ENCODE measurements at places on chromosomes 16 and 17.
A peak's percentile ranks its signal among the peaks of the same experiment; 100 is the strongest.

DNA sequence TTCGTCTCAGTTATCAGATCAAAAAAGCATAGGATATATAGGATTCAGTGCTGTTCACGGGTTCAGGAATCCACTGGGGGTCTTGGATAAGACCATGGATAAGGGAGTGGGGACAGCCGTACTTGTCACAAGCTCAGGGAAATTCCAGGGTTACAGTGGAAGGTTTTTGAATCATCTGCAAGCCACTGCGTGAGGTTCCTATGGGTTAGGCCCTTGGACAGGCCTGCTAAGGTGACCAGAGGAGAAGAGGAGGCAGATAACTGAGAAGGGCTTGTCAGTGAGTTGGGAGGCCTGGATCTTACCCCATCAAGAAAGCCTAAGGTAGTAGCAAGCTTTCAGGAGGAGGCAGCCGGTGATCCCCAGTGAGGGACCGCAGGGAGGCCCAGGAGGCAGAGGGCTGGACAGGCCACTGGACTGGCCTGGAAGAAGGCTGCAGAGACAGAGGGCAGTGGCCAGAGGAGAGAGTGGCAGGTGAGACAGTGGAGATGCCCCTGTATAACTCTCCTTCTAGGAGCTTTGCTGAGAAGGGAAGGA lies 27.3 kb downstream of the NGFR start:
- DNase-seq = no peak

GRCh38 chr17:4199818-4200402 lies 56.9 kb downstream of the CYB5D2 start:
- DNase-seq = no peak

- no peak for DNase-seq
Measured at GRCh38 chr17:1563786-1564613, 1.4 kb upstream of the PITPNA start.

DNA sequence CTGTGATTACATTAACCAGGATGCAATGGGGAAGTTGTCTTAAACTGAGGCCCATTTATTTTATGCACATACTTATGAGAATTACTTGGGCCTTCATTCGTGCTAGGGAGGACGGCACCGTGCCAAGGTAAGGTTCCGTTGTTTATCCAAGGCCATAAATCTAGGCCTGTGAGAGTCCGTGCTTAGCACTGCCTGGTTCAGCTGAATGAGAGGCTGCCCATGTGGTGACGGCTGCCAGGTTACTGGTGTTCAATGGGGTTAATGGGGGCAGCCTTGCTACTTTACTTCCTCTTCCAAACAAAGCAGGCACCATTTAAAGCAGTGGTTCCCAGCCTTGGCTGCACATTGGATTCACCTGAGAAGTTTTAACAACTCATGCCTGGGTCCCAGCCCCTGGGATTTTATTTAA lies 135.1 kb upstream of the NOL11 start:
- no peak for DNase-seq

DNA sequence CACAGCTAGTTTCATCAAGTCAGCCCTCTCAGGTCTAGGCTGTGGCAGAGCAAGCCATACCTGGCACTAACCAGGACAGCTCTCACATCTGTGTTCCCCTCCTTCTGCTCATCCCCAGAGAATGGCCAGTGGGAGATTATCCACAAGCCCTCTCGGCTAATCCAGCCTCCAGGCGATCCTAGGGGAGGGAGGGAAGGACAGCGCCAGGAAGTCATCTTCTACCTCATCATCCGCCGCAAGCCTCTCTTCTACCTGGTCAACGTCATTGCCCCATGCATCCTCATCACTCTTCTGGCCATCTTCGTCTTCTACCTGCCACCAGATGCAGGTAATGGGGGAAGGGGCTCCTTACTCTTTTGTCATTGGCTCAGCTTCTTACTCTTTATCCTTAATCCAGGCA lies 3.6 kb downstream of the CHRNB1 start:
- DNase-seq = no peak

DNA sequence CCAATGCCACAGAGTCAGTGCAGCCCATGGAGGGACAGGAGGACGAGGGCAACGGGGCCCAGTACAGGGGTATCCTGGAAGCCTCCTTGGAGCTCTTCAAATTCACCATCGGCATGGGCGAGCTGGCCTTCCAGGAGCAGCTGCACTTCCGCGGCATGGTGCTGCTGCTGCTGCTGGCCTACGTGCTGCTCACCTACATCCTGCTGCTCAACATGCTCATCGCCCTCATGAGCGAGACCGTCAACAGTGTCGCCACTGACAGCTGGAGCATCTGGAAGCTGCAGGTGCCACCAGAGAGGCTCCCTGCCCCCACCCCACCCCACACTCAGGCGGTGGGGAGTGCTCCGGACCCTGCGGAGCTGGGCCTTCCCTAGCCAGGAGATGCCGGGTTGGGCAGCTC lies 16.6 kb downstream of the TRPV2 start:
- DNase-seq = no peak

GRCh38 chr17:4900231-4901107 lies 1.1 kb downstream of the C17orf107 start:
- DNase-seq = no peak

GRCh38 chr17:29112771-29113295 lies 67.4 kb downstream of the MYO18A start:
- peak; percentile 20 for DNase-seq

GRCh38 chr17:40735016-40735415 lies 20.1 kb downstream of the KRT25 start:
- no peak for DNase-seq

- DNase-seq = no peak
Measured at GRCh38 chr16:4876646-4877379, 29.5 kb downstream of the UBN1 start.

DNA sequence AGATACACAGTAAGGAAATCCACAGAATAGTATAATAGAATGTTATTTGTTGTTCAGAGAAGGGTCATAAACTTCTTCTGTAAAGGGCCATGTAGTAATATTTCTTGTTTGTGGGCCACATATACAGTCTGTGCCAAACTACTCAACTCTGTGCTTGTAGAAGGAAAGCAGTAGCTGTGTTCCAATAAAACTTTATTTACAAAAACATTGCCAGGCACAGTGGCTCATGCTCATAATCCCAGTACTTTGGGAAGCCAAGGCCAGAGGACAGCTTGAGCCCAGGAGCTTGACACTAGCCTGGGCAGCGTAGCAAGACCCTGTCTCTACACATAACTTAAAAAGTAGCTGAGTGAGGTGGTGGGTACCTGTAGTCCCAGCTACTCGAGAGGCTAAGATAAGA lies 612.8 kb upstream of the PSMD7 start:
- no peak for DNase-seq

- DNase-seq = no peak
Measured at GRCh38 chr17:2241823-2242222, 61.8 kb downstream of the SMG6 start.

- peak; percentile 86 for DNase-seq
Measured at GRCh38 chr17:39002991-39003715, 36.0 kb upstream of the FBXO47 start.

DNA sequence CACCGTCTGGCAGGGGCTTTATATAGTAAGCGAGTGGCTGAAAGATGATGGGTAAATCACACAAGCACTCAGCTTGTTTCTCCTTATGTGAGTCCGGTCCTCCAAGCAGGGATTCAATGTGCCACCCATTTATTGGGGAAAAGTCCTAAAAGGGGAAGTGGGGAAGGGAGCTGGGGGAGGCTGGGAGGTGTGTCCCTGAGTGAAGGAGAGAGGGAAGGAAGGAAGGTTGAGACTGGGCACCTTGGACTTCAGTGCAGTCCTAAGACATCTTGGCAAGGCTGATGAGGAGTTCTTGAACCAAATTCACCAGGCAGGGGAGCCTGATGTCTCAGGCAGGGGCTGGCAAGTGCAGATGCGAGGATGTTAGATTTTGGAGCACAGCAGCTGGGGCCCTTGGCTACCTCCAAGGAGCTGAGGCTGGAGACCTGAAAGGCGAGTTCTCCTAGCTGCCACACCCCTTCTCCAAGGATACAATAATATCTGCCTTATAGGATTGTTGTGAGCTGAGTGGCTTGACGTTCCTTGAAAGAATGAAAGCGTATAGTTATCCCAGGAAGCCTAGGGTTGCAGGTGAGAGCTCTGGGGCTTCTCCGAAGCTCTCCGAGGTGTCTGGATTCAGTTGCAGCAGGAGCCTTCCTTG lies 23.0 kb upstream of the CYLD start:
- no peak for DNase-seq

GRCh38 chr17:50764734-50765149 lies 2.6 kb downstream of the ANKRD40CL start:
- DNase-seq = no peak

- no peak for DNase-seq
Measured at GRCh38 chr17:79842656-79843473, 3.6 kb upstream of the CBX4 start.

GRCh38 chr16:22296225-22297113 lies 740 bp upstream of the POLR3E start:
- DNase-seq = no peak

Data from AG09319 (cell line).